ENCODE measurements at places on chromosomes 3 and 15.
A peak's percentile ranks its signal among the peaks of the same experiment; 100 is the strongest.

GRCh38 chr3:14235912-14236295 lies 57.3 kb downstream of the LSM3 start:
- no peak for DNase-seq

DNA sequence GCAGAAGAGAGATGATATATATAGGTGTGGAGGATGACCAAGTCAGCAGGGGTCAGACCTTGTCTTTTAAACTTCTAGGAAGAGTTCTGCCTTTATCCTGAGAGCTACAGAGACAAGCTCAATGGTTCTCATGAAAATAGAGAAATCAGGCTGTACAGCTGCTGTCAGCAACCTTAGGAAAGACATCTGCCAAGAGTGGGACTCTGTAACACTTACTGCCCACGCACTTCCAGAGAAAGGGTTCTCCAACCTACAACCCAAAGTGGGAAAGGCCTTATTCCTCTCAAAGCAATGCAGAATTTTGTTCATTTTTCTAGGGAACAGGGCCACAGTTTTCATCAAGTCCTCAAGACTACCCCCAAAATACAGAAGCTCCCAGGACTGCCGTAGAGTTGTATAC lies 138.7 kb downstream of the STT3B start:
- DNase-seq: no peak

DNA sequence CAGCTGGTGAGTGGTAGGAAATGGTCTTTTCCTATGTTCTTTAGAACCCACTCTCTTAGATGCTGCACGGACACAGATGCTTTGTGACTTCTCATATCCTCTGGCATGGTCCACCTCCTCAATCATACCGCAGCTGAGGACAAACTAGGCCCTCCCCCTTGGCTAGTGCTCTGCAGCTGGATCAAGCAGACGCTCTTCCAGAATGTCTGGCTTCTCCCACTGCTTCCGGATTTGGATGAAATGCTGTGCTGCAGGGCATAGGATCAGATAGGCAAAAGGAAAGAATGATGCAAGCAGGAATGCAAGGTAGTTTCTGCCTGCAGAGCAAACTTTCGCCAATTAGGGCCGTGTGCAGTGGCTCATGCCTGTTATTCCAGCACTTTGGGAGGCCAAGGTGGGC lies 75.7 kb upstream of the SLC4A7 start:
- DNase-seq: no peak

- no peak for DNase-seq
These were observed 56.5 kb downstream of the HERC2 start for GRCh38 chr15:28265334-28266019.

DNA sequence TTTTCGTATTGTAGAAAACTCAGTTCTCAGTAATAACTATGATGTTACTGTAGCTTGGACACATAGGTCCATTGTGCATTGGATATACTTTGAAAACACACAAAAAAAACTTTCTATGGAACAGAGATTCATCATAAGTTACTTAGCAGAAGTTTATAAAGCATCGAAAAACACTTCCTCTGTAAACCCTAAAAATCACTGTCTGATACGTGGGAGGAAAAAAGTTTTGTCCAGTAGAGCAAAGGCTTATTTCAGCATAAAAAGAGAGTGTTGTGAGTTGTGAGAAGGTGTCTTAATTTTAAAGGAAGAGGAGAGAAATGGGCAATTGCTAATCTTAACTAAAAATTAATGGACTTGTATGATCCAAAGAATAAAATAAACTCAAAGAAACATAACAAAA lies 64.8 kb downstream of the OSTN start:
- no peak for DNase-seq

GRCh38 chr15:84816694-84817465 lies at the start of gene ALPK3:
Gene ALPK3 (plus strand): TSS chr15:84817356. CDS start chr15:84817453, 97 bp downstream.
- no peak for DNase-seq

DNA sequence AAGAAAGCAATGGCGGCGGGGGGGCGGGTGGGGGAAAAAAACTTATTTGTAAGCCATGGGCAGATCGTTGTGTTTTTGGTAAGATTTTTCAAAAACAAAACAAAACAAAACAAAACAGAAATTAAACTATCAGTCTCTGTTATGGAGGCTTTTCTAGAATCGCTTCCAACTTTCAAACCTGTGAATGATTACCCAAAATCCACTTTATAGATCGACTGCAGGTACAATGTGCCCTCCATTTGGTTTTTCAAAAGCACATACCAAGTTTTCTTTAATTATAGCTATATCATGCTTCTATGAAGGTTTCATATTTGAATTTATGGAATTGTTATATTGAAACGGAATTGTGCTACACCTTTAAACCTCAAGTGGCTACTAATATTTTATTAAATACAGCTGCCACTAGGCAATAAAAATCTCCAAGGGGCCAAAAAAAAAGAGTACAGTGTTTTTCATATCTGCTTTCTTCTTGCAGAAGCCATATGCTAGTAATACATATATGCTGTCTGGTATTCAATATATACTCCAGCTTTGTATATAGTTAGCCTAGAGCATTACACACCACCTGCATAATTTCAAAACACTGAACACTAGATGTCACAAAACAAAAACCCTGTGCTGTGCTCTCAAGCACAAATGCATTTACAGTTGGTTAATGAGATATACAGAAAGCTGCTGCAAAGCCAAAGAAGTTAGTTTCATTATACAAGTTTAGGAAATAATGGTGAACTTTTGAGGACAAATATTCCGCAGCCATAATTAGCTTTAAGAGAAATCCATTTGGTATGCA lies 683.8 kb upstream of the NR2F2 start:
- DNase-seq: no peak

- DNase-seq: no peak
These were observed 78.5 kb upstream of the NTRK3 start for GRCh38 chr15:88335074-88335473.

GRCh38 chr3:85342915-85343314 lies 384.1 kb downstream of the CADM2 start:
- peak; percentile 2 for DNase-seq

DNA sequence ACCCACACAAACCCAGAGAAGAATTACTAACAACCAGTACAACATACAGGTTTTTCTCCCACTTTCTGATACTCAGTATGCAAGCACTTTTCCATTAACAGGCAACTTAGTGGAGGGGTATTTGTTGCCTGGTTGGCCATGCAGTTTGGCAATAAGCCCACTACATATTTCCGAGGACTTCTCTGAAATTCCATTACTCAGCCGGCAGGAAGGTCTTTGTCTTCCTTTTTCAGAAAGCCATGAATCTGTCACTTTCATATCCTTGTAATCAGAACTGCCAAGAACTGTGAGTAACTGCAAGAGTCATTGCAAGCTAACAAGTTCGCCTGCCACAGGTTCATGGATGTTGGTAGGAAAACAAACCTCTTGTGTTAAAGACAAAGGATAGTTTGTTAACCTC lies 422.3 kb upstream of the ROBO1 start:
- DNase-seq: no peak

GRCh38 chr3:36366308-36366707 lies 14.0 kb upstream of the STAC start:
- no peak for DNase-seq

DNA sequence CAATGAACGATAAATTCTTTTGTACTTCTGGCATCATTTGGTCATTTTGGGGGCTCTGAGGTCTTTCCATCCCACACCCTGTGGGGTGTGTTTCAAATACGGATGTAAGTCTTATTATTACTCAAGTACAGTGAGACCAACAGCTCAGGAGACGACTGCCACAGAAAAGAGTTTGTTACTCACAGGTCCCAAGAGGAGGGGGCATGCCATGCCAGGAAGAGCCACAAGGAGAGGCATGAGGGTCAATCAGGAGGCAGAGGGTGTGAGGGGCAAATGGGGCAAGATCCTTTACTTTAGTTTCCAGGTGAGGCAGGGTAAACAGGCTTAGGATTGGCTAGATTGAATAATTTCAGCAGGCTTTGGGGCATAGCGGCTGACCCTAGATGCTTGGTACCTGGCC lies 21.6 kb downstream of the TRH start:
- DNase-seq: no peak

- no peak for DNase-seq
These were observed 17.6 kb downstream of the EFCC1 start for GRCh38 chr3:129018751-129019150.

- no peak for DNase-seq
These were observed 46.3 kb upstream of the VEPH1 start for GRCh38 chr3:157549498-157549897.

DNA sequence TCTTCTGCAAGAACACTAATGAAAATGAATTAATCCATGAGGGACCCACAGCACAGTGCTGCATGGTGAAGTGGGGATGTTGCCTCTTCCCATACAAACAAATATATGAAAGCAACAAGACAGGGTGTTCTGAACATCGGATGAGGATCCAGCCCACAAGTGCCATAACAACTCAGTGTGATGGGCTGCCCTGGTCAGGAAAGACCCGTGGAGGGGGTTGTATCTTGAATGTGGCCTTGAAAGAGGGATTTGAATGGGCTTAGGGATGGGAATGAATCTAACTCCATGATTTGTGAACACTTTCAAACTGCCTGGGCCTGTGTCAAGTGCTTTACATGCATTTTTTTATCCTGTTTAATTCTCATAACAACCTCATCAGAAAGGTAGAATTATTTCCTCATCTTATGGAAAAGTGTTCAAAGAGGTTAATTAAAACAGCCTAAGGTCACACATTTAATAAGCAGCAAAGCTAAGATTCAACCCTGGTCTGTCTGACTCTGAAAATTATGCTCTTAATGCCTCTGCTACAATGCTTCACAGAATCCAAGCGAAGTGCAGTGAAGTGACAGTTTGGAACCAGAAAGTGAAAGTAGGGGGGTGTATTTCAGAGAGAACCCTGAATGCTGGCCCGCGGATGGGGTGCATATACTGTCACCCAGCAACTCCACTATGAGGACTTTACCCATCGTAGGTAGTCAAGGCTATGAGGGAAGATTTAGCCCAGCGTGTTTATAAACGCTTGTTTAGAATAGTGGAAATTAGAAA lies 65.6 kb upstream of the HEG1 start:
- DNase-seq: no peak

DNA sequence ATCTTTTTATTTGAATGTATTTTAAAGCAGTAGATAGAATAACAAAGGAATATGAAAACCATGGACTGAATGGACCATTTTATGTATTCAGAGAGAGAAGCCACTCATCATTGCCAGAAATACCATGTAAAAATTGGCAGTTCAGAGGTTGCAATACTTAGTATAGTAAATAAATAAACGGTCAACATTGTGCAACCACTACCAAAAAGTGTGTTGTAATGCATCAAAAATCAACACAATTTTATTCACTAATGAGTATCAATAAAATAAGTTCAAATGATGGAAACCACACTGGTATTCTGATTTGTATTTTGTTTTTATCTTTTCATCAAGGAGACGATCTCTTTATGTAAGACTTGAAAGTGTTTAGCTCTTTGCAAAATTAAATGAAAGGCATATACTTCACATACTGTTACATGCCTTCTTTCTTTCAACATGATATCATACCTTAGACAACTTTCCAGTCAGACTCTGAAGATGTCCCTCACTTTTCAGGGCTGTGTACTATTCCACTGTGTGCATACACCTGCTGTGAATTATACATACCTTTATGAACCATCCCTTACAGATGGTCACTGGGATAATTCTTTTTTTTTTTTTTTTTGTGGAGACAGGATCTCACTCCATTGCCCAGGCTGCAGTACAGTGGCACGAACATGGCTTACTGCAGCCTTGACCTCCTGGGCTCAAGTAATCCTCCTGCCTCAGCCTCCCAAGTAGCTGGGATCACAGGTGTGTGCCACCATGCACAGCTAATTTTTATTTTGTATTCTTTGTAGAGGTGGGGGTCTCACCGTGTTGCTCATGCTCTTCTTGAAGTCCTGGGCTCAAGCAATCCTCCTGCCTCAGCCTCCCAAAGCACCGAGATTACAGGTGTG lies 40.3 kb downstream of the CCK start:
- no peak for DNase-seq

GRCh38 chr3:8266730-8267131 lies 234.9 kb upstream of the LMCD1 start:
- no peak for DNase-seq

GRCh38 chr3:122322095-122323075 lies 2.7 kb upstream of the CSTA start:
- DNase-seq: no peak

- DNase-seq: no peak
These were observed 13.2 kb downstream of the PLA2G4D start for GRCh38 chr15:42080919-42081830.

DNA sequence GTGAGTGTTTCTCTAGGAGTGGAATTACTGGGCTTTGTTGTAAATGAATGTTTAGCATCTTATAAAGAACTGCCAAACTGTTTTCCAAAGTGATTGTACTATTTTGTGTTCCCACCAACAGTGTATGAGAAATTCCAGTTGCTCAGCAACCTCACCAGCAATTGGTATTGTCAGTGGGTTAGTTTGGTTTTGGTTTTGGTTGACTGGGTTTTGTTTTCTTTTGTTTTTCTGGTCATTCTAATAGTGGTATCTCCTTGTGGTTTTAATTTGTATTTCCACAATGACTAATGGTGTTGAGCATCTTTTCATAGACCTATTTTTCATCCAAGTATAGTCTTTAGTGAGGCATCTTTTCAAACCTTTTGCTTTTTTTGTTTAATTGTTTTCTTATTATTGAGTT lies 27.1 kb downstream of the FILIP1L start:
- DNase-seq: no peak

DNA sequence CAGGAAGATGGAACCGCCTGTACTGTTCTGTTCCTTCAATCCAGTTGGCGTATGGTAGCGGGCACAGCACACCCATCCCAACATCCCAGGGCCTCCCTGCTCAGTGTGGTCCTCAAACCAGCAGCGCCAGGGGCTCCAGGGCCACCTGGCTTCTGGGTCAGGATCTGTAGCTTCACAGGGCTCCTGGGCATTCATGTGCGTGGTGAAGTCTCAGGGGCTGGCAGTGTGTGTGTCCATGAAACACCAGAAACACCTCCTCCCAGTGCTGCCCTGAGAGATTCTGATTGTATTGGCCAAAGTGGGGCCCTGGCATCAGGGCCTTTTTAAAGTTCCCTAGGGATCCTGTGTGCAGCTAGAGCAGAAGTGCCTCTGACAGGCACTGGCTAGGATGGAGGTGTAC lies 42.1 kb downstream of the ABTB1 start:
- no peak for DNase-seq

- no peak for DNase-seq
These were observed 61.8 kb upstream of the PRR20G start for GRCh38 chr3:127349501-127350171.

DNA sequence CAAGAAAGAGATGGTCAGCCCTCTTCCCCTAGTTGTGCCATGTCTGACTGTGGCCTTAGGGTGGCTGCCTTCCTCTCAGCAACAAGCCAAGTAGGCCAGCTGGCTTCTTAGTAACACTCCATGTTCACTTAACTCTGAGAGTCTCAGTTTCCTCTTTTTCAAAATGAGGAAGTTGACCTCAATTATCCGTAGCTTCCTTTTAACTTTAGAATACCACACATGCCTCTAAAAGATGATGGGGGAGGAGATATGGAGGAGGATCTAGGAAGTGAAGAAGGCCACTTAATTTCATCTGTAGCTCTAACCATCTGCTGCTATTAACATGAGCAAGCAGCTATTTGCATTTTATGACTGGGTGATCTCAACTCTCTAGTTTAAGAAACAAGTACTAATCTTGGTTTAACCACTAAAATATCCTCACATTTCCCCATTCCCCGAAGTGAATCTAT lies 32.9 kb downstream of the CD200R1L start:
- DNase-seq: no peak
